ENCODE measurements at places on chromosomes 2 and 18. TPM values are rescaled to one million over a fixed set of nuclear protein-coding genes. Genes with fewer than 3 reads are reported as not detected.

Gene DSC2
- not detected for total RNA-seq

Gene KCNK3
- total RNA-seq: not detected

DNA sequence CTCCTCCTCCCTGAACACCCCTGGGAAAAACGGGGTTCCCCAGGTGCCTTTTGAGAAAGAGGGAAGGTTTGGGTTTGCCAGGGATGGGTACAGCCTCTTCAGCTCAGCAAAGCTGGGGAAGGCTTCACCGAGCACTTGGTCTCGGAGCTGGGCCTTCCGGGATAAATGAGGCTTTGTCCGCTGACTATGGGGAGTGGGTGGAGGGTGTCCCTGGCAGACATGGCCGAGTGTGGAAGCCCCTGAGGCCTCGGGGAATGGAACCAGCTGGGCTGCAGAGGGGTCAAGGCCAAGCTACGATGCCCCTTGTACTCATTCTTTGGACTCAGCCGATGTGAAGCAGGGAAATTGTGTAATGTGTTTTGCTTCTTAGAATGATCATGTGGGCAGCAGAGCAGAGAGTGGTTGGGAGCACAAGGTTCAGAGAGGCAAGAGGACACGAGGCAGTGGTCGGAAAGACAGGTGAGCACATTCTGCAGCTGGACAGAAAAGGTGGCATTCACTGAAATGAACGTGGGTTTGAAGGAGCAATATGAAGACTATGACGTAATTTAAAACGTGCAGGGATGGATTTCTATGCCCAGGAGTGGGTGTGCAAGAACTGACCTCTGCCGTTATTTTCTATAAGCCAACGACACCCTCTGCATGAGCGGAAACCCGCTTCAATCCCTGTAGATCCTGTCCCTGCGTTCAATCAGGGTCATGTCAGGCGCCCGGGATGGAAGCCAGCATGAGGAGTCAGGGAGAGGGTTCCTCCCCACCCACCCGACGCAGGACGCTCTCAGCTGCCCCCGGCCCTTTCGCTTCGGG is 142.6 kb downstream of the PXDN start:
- no peak for DNase-seq

- DNase-seq: no peak
Measured at GRCh38 chr2:114754907-114755563, 312.6 kb downstream of the DPP10 start.

DNA sequence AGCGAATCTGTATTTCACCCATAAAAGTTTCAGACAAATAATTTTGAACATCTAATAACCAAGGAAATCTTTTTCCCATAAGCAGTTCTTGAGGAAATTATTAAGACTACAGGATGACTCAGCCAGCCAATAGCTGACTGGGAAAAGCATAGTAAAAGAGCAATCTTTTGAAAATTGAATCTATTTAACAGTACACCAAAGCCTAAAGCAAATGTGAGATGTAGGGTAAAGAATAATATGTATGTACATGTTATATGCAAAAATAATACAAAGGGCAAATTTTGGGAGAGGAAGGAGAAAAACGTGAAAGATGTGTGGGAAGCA is 12.6 kb upstream of the KDSR start:
- DNase-seq: no peak

DNA sequence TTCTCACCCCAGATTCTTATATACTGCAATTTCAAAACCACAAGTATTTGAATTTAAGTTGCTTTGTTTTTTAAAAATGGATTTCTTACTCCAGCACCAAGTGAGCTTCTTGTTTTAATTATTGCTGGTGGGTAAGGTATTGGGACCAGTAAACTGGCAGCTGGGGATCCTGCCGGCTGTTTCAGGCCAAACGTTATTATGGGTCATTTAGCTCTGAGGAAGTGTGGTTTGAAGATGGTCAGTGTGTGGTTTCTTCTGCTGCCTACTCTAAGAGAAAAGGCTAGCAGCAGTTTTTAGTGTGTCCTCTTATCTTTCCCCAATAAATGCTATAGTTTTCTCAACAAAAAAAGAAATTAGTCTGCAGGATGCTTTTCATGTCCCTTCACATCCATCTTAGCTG is 30.6 kb downstream of the CFAP221 start:
- DNase-seq: no peak

GRCh38 chr2:178485356-178485755 is 5.1 kb downstream of the PLEKHA3 start:
- no peak for DNase-seq

- DNase-seq: no peak
Measured at GRCh38 chr18:48803518-48803917, 147.2 kb downstream of the SMAD7 start.

GRCh38 chr2:153388246-153388645 is 90.3 kb downstream of the RPRM start:
- no peak for DNase-seq

GRCh38 chr2:237697586-237698357 is 70.4 kb downstream of the LRRFIP1 start:
- DNase-seq: no peak

GRCh38 chr2:49416252-49416651 is 261.9 kb upstream of the FSHR start:
- no peak for DNase-seq
